Stimulated activated CD8-positive, alpha-beta memory T cell treated with anti-CD3 and anti-CD28 coated beads, Interleukin-15, amount 100 ng/mL, for 24 hours (primary cell): ENCODE measurements at places on chromosomes 1 and 21.

DNA sequence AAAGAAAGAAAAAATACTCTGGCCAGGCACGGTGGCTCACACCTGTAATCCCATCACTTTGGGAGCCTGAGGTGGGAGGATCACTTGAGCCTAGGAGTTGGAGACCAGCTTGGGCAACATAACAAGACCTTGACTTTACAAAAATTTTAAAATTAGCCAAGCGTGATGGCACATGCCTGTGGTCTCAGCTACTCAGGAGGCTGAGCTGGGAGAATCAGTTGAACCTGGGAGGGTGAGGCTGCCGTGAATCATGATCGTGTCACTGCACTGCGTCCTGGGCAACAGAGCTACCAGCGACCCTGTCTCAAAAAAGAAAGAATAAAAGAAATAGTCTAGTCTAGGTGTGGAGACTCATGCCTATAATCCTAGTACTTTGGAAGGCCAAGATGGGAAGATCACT lies 22.3 kb downstream of the RRP1B start:
- no peak for DNase-seq

- DNase-seq, result no peak
These were observed 33.3 kb downstream of the HSPG2 start for GRCh38 chr1:21903638-21904453.

GRCh38 chr1:77557053-77557452 lies 125.4 kb downstream of the ZZZ3 start:
- DNase-seq, result no peak

GRCh38 chr1:47574451-47575165 lies 136.8 kb downstream of the FOXD2 start:
- no peak for DNase-seq

DNA sequence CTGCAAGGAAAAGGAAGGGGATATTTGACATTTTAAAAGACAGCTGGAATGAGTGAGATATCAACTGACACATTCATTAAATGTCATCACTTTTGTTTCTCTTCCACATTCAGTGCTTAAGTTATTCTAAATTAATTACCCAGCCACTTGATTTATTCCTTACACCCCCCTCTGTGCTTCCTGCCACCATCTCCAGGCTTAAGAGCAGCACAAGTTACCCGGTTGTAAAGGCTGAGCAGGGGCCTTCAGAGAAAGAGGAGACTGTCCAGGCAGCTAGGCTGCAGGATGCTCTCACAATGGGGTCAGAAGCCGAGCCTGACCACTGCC lies 71.4 kb downstream of the SYT6 start:
- no peak for DNase-seq

DNA sequence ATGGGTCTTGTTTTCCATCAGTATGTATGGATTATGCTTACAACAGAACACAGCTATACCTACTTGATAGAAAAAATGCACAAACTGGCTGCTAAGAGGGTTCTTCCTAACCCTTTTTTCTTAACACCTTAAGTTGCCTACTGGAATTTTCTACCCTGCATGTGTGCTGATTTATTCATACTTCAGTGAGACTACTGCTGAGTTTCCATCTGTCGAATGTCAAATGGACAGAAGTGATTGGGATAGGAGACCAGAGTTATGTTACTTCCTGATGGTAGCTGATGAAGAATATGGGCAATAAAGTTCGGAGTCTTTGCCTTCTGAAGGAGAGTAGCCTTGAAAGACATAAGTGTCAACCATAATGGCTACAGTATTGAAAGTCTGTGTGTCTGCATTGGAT lies 6.5 kb upstream of the DNM3 start:
- DNase-seq, result no peak

DNA sequence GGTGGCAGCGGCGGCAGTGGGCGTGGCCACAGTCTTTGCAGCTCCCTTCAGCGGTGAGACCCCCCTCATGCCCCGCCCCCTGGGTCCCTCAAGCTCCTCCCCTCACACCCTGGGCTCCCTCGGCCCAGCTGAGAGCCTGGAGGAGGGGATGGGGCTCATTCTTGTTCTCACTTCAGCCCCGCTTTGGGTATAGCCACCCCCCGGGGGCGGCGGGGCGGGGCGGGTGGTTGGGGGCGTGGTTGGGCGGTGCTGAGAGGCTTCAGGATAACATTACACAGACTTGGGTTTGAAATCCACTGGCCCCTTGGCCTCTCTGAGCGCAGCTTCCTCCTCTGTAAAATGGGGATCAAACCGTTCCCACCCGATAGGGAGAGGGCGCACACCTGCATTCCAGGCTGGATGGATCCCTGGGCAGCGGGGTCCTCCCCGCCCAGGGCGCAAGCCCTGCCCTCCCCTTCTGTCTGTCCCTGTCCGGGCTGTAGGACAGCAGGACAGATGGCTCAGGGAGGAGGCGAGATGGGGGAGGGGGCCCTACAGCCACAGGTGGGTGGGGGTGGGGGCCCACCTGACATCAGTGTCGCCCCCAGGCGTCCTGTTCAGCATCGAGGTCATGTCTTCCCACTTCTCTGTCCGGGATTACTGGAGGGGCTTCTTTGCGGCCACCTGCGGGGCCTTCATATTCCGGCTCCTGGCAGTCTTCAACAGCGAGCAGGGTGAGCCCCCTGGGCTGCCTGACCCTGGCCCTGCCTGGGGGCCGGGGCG lies 5.1 kb downstream of the CLCNKA start:
- DNase-seq, result no peak

DNA sequence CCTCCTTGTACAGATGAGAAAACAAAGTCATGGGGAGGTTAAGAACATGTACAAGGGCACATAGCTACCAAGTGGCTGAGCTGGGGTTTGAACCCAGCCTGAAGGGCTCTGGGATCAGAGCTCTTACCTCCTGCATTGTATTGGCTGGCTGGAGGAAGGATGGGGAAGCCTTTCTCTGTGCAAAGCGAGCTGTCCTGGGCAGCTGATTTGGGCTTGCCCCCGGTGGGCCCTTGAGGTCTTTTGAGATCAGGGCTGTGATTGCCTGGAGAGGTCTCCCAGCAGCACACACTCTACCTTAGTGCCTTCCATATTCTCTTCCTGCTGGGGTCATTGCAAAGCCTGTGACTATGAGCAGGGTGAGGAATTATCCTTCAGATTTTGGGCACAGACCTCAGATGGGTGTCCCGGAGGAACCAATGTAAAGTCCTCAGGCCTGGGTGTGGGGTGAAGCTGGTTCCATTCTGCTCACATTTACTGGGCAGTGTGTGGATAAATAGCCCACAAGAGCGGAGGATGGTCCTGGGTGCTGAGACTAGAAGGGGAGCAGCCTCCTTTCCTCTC lies 53.3 kb upstream of the EPS8L3 start:
- no peak for DNase-seq

DNA sequence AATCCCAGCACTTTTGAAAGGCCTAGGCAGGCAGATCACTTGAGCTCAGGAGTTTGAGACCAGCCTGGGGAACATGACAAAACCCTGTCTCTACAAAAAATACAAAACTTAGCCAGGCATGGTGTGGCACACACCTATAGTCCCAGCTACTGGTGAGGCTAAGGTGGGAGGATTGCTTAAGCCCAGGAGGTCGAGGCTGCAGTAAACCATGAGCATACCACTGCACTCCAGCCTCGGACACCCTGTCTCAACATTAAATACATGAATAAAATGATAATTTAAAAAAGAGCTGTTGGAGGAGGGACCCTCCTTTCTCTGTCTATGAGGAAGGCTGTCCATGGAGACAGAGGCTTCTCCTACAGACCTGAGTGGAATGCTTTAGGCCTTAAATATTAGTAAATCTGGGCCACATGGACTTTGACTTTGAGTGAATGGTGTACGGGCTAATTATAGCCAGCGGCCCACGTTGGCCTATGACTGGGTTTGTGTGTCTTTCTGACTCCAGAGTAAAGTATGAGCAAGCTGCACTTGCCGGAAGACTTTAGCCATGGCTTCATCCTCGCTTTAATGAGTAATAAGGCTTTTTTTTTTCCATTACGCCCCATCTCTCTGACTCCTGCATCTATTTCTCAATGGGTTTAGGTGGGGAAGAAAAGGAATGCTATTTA lies 21.3 kb downstream of the RAB3B start:
- no peak for DNase-seq

DNA sequence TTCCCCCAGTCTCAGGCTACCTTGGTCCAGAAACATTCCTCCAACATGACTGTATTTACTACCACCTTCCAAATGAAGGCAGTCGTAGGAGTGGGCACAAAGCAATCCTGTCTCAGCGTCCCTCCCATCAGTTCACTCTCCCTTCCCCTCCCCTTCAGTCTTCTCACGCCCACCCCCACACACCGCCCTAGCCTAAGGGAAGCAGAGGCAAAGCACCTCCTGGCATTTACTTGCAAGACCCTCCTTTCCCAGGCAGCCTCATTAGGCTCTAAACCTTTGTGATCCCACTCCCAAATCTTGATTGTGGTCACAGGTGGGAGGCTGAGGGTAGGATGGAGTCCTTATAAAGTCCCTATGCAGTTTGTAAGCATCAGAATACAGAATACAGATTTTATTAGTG lies 23.9 kb upstream of the LPAR3 start:
- DNase-seq, result no peak

- DNase-seq, result no peak
These were observed 6.6 kb upstream of the FOXE3 start for GRCh38 chr1:47409311-47410067.

DNA sequence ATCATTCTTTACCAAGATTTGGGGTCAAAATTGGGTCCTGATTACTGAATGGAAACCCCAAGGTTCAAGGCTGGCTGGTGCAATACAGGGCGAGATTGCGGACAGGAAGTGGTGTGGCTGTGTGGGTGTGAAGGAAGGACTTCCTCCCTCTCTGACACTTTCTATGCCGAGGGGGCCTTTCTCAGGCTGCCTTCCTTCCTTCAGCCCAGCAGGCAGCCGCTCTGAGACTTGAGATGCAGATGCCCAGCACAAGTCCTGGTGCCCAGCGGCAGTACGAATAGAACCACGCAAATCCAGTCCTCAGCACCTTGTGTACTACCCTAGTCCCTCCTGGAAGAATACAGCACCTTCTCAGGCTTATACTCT lies 16.3 kb downstream of the BATF3 start:
- DNase-seq, result no peak

DNA sequence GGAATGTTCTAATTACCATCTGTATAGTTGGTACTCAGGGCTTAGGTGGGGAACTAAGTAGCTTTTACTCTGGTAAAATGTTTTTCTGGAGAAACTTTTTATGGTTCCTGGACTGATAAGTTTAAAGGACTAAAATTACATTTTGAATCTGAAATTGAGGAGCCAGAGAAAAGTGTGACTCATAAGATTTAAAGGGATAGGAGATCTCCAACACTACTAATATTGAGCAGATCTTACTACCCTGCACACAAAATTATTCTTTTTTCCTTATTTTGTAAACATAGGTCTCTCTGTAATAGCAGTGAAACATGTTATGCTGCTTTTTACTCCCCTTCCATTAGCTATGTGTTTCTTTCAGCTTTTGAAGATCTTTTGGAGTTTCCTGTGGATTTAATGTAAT lies 32.5 kb downstream of the MTF2 start:
- no peak for DNase-seq

- no peak for DNase-seq
These were observed 143.6 kb downstream of the LRRC7 start for GRCh38 chr1:69711190-69711930.

DNA sequence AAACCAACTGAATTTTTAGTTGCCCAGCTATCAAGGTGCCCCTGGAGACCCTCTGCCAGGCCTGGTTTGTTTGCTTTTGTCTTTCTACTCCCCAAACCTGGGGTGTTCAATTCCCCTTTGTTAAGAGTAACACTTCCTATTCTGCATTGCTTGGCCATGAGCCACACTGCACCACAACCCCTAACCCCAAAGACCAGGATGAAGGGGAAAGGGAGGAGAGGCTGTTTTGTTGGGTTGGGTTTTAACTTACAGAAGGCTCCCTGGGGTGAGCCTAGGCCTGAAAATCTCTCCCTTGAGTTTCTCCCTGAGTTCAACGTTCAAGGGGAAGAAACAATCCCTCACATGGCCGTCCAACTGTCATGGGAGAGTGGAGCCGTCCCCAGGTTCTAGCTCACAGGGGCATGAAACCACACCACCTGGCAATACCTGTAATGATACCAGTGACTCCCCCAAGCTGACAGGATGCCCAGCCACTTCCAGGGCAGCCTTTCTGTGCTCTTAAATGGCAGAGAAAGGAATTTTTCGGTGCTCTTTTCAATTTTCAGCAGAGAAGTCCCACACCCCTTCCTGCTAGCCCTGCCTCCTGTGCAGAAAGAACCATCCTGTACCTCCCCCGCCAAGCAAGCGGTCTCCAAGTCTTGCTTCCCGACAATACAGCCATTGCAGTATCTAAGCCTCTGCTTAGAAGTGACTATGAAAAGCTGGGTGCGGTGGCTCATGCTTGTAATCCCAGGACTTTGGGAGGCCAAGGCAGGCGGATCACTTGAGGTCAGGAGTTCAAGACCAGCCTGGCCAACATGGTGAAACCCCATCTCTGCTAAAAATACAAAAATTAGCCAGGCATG lies 14.9 kb downstream of the SLC45A3 start:
- DNase-seq, result no peak

GRCh38 chr1:25811384-25812082 lies 8.2 kb upstream of the MTFR1L start:
- DNase-seq, result no peak

DNA sequence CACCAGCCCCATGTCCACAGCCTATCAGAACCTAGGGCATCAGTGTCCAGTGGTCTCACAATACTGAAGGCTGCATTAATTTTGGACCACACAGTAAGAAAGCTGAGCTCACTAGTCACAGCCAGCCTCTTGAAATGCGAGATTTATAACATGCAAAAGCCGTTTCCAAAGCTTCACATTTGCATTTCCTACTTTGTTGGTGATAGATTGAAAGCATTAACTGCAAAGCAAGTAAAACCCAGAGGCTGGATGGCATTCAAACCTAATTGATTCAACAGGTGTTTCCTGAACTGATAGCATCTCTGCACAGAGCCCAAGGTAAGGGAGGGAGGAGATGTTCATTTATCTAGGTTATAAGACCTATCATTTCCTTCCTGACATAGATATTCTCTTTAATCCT lies 410.1 kb downstream of the OMA1 start:
- no peak for DNase-seq

DNA sequence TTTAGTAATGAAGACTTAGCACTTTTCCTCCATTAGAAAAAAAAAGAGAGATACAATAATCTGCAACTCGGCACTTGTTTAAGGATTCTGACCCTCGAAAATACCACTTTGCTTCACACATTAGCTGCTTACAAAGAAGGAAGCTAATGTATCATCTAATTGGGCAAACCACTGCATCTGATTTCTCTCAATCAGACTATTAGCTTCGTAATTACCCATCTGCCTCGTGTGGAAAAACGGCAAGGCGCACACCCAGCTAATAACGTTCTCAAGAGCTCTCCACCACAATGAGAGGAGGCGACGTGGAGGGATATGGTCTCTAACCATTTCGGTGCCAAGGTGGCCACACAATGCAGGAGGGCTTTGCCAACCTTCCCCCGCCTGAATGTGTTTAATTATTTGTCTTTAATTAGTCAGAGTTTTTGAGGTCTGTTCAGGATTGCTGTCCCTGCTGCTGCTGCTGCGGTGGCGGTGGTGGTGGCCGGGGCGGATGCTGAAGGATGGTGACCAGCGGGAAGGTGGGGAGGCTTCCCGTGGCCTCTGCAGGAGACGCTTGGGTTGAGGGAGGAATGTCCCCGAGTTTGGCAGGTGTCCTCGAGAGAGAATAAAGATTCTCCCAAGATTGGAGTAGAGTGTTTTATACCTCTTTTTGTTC lies 374.5 kb downstream of the RPS6KC1 start:
- DNase-seq, result no peak
